Activated CD8-positive, alpha-beta memory T cell treated with anti-CD3 and anti-CD28 coated beads, Interleukin-2, amount 10 ng/mL, durations not matched to agents 7 days and 5 days (primary cell): ENCODE measurements at places on chromosomes 16 and 17. TPM values are rescaled to one million over a fixed set of nuclear protein-coding genes. Genes with fewer than 3 reads are reported as not detected.

Gene CACNG3
- not detected for total RNA-seq

- H3K27ac ChIP-seq, result peak overlapping the region; percentile 66
- H3K4me1 ChIP-seq, result peaks cover 83% of the 10 kb centered on the region
- H3K36me3 ChIP-seq, result peaks cover 56% of the 10 kb centered on the region
- no peaks in the 10 kb centered on the region for H3K27me3 ChIP-seq
Measured at GRCh38 chr16:50282010-50282538, 15.7 kb downstream of the ADCY7 start.

DNA sequence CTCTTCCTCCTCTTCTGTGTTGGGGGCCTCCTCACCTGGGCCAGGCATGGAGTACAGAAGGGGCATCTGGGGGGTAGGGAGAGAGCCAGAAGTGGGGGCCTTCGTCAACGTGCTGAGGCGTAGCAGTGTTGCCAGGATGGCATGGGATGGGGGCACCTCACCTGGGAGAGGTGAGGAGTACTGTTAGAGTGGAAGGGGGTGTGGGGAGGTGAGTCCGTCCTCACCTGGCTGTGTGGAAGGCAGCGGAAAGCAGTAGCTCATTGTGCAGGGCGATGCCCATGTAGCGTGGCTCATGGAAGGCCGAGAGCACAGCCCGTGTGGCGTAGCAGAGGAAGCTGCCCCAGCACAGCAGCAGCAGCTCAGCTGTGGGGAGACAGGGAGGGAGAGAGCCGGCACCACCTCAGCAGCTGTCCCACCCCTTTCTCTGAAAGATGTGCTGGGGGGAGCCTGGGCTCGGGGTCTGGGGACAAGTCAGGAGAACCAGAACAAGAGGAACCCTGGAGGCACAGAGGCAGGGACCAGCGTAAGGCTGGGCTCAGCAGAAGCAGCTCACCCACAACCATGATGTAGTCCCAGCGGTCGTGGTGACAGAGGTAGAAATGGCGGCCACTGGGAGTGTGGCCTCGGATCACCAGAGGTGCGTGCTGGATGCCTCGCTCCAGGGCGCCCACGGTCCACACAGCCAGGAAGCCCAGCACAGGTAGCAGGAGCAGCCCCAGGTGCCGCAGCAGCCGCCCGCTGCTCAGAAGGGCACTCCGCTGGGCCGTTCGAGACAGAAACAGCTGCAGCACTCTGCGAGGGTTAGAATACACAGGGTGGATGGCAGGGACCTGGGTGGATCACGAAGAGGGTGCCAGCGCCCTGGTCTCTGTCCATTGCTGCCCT lies 9.0 kb downstream of the GPR179 start:
- no peaks in the 10 kb centered on the region for H3K4me1 ChIP-seq
- H3K36me3 ChIP-seq, result no peaks in the 10 kb centered on the region
- H3K27me3 ChIP-seq, result no peaks in the 10 kb centered on the region

Gene RTN4RL1
- total RNA-seq, result 0.09 TPM

Gene KCNAB3
- 6.7 TPM for total RNA-seq

DNA sequence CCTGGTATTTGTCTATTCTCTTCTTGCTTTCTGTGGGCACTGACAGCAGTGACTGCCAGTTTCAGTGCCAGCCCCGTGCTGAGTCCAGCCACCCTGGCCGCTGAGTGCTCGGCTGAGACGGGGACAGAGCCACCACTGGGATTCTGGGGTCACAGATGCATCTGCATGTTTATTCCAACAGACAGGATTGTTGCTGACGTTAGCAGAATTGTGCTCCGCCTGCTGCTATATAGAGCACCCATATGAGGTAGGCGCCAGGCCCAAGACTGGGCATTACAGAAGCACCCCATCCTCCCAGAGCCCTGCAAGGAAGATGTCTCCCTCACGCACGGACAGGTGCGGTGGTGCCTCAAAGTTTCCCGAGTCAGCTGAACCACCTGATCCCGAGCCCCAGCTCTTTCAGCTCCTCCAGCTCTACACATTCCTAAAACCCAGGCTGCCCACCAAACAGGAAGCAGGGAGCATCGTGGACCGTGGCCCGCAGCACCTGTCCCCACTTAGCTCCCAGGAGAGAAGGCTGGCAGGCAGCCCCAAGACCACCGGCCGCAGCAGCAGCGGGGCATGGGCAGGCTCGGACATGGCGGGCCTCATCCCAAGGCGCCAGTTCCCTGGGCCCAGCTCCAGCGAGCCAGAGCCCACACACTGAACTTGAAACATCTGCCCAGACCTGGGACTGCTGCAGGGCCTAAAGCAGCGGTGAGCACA lies 44.9 kb upstream of the RASD1 start:
- no peak overlapping the region for H3K27ac ChIP-seq
- H3K27me3 ChIP-seq, result no peaks in the 10 kb centered on the region
- no peak for DNase-seq
- H3K4me1 ChIP-seq, result no peaks in the 10 kb centered on the region
- no peak overlapping the region for H3K4me3 ChIP-seq

DNA sequence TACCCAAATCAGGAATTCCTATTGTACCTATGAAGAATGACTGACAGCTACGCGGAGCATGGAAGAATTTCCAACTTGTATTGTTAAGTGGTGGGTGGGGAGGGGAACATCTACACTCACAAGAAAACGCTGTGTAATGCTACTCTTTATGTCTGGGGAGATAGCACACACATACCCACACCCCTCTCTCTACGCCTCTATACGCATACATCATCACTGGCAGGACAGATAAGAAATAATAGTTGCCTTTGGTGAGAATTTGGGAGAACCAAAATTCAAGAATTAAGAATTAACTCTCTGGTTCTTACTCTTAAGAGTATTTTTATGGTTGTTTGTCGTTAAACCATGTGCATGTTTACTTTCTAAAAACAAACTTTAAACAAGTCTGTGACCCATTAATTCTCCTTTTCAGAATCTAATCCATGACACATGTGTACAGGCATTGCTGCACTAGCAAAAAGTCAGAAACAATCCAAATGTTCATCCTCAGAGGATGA lies 33.9 kb downstream of the CREBBP start:
- no peak overlapping the region for H3K4me3 ChIP-seq
- H3K27ac ChIP-seq, result no peak overlapping the region
- peaks cover 7% of the 10 kb centered on the region for H3K36me3 ChIP-seq
- peaks cover 1% of the 10 kb centered on the region for H3K4me1 ChIP-seq

DNA sequence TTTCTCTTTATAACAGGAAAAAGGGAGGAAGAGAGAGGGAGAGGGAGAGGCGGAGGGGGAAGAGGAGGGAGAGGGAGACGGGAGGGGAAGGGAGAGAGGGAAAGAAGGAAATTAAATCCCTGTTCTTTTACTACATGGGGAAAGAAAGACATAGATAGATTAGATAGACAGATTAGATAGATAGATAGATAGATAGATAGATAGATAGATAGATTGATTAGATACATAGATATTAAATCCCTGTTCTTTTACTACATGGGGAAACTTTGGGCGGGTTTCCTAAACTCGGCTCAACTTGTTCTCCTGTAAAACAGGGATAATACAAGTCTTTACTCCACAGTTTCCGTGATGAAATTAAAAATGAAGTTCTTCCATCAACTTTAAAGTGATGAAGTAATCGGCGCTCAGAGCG lies 661 bp downstream of the RFWD3 start:
- peaks cover 40% of the 10 kb centered on the region for H3K36me3 ChIP-seq
- H3K27me3 ChIP-seq, result no peaks in the 10 kb centered on the region
- peak overlapping the region; percentile 97 for H3K27ac ChIP-seq
- peak overlapping the region; percentile 80 for H3K4me3 ChIP-seq
